ENCODE measurements at places on chromosomes 11 and 22. TPM values are rescaled to one million over a fixed set of nuclear protein-coding genes. Genes with fewer than 3 reads are reported as not detected.

DNA sequence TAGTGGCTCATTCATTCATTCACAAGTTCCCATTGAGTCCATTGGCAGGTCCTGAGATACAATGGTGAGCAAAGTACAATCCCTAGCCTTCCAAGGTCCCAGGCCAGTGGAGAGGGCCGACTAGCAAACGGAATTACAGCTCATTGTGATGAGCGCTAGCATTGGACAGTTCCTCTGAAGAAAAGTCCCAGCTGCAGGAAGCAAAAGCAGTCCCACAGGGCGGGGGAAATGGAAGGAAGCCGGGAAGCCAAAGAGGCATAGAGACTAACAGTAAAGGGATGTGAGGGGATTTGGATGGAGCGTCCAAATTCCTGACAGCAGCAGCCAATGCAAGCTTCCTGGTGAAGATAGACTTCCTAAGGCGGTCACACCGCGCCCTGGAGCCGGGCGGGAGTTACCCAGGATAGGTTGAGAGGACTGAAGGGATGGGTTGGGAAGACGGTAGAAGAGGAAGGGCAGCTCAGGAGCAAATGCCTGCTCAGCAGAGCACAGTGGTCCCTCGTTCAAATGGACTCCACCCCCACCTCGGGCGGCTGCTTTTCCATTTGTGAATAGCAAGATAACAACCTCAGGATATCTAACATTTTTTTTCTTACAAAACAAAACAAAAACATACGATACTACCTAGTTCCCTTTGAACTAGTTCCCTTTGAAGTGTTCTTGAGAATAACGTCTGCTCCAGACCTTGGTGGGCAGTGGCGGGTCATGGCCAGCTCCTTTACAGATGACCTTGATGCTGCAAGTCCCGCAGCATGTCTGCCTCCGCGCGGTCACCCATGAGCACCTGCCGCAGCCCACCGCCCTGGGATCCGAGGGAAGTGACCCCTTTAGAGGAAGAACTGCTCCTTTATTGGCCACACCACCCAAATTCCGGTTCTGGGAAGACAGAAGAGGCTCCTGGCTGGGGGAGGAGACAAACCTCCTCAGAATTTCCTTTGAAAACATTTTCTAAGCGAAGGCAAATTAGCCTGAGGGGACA, 132.9 kb downstream of the RASSF10 start:
- no peak overlapping the region for H3K27ac ChIP-seq
- no peaks in the 10 kb centered on the region for H3K36me3 ChIP-seq

DNA sequence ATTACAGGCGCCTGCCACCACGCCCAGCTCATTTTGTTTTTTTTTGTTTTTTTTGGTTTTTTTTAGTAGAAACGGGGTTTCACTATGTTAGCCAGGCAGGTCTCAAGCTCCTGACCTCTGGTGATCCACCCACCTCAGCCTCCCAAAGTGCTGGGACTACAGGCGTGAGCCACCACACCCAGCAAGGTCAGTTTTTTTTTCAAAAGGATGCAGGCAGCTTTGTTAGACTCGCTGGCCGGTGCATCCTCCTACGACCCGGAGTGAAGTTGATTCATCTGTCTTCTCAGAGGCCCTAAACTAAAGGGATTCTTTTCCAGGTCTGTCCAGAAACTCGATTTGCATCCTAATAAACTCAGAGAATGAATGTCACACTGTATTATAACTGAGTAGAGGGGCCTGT, 182.3 kb downstream of the DBX1 start:
- DNase-seq: no peak
- H3K4me1 ChIP-seq: peaks cover 30% of the 10 kb centered on the region
- no peaks in the 10 kb centered on the region for H3K36me3 ChIP-seq
- H3K27me3 ChIP-seq: no peaks in the 10 kb centered on the region
- H3K4me3 ChIP-seq: no peak overlapping the region

The SLC6A5 gene
- total RNA-seq: not detected

GRCh38 chr11:133778161-133778560, 67.2 kb downstream of the SPATA19 start:
- H3K4me1 ChIP-seq: no peaks in the 10 kb centered on the region
- H3K27ac ChIP-seq: no peak overlapping the region
- DNase-seq: no peak
- no peak overlapping the region for H3K4me3 ChIP-seq
- H3K36me3 ChIP-seq: no peaks in the 10 kb centered on the region

The TPBGL gene
- total RNA-seq: 0.64 TPM

The TMEM151A gene
- total RNA-seq: 0.41 TPM

DNA sequence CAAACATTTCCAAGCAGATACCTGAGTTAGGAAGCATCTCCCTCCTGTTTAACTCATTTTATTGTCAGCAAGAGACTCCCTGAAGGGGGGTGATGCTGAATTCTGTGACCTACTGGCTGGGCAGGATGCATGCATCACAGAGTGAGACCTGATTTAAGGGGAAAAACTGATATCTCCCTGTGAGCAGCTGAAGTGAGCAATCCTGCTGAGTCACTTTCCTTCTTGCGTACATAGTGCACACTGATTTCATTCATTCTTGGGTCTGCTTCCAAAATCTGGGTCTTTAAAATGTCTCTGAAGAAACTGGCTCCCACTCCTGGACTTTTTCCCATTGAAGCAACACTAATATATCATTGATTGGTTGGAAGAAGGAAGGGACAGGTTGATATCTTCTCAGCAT, 23.3 kb downstream of the P4HA3 start:
- H3K4me1 ChIP-seq: no peaks in the 10 kb centered on the region
- no peak overlapping the region for H3K27ac ChIP-seq
- DNase-seq: no peak
- no peak overlapping the region for H3K4me3 ChIP-seq

DNA sequence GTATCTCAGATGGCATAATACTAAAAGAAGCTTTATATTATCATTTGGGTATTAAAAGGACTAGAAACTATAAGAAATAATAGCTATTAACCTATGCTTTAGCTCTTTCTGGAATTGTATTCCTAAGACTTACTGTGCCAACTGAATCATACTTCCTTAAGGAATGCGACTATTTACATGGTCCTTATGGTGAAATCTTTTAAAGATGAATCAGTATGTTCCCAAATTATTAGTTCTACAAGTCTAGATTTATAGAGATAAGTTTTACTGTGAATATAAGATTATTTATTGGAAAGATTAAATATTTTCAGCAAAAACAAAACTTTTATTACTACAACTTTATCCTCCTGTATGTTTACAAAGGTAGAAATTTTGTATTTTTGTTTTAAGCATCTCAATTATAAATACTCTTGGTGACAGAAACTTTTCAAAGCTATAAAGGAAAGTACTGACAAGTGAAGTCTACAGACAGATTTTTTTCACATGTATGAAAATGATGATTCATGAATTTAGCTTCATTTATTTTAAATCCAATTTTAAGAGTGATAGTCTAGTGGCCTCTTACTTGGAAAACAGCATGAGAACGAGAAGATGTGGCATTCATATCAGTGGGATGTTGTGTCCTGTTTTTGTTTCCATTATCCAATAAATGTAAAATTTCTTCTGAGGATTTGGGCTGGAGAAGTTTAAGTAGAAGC, 17.8 kb downstream of the KIF18A start:
- H3K27ac ChIP-seq: no peak overlapping the region
- no peaks in the 10 kb centered on the region for H3K27me3 ChIP-seq
- DNase-seq: no peak
- no peaks in the 10 kb centered on the region for H3K36me3 ChIP-seq
- H3K4me3 ChIP-seq: no peak overlapping the region
- no peaks in the 10 kb centered on the region for H3K4me1 ChIP-seq

DNA sequence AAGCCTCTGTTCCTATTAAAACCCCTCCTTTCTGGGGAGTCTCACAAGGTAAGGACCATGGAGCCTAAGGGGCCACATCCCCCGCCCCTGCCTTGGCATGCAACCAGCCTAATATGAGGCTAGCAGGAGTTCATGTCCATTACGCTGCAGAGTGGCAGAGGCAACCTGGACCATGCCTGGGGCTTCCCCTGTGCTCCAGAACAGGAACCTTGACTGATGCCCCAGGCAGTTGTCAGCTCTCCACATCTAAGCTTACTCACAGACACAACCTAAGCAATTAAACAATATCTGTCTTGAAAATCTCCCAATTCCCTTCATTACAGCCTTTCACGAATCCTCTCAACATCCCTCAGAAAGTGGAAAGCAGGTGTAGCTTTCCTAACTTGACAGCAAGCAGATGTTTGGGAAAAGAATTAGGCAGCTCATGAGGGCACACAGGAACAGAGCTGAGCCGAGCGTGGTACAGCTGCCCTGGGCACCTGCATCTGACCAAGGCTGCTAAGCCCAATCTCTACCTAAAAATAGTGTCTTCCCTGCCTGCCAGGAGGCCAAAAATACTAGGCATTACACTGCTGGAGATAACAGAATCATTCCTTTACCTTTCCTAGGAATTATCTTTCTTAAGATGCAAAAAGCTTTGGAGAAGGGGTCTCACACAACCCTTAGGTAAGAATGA, 20.8 kb downstream of the C11orf71 start:
- H3K36me3 ChIP-seq: no peaks in the 10 kb centered on the region
- H3K27me3 ChIP-seq: no peaks in the 10 kb centered on the region
- H3K27ac ChIP-seq: no peak overlapping the region
- H3K4me1 ChIP-seq: no peaks in the 10 kb centered on the region

DNA sequence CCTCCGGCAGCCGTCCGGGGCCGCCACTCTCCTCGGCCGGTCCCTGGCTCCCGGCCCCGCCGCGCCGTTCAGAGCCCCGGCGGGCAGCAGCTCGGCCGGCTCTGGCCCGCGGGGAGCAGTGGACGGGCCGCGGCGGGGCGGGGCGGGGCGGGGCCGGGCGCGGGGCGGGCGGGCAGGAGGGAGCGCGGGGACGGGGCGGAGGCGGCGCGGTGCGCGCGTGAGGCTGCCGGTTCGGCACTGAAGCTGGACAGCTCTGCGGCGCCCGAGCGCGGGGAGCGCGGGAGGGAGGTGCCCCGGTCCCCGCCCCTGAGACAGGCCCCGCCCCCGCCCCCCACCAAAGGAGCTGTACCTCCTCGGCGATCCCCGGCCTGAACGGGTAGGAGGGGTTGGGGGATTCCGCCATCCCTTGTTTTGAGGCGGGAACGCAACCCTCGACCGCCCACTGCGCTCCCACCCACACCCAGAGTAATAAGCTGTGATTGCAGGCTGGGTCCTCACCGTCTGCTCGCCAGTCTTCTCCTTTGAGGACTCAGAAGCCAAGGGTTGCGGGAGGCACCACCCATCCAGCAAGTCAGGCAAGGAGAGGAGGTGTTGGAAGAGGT, at the start of gene DRD2:
DRD2 (minus strand) TSS at position 239 of the 602 bp plus-strand sequence. CDS start 50,747 bp downstream, outside the sequence.
- no peak for DNase-seq
- peaks cover 84% of the 10 kb centered on the region for H3K27me3 ChIP-seq
- no peak within 1 kb of the TSS for H3K27ac ChIP-seq
- no peaks in the 10 kb centered on the region for H3K4me1 ChIP-seq
- no peaks in the 10 kb centered on the region for H3K36me3 ChIP-seq

- no peaks in the 10 kb centered on the region for H3K4me1 ChIP-seq
- H3K27me3 ChIP-seq: no peaks in the 10 kb centered on the region
- H3K4me3 ChIP-seq: no peak overlapping the region
- no peaks in the 10 kb centered on the region for H3K36me3 ChIP-seq
These were observed 12.1 kb upstream of the OMP start for GRCh38 chr11:77090373-77091111.
